Glomerular endothelial cell (primary cell): ENCODE measurements at places on chromosomes 6 and 20.
A peak's percentile ranks its signal among the peaks of the same experiment; 100 is the strongest.

DNA sequence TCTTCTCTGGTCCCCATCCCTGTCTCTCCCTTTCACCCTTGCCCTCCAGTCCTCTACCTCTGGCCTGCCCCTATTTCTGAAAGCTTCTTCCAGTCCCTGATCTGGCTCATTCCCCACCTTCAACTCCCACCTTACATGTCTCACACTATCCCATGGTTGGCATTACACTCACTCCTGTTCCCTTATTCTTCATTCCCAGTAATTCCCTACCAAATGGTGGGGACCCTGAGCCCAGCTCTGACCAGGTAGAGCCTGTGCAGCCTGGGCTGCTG is 6.4 kb downstream of the TP53INP2 start:
- no peak for DNase-seq

DNA sequence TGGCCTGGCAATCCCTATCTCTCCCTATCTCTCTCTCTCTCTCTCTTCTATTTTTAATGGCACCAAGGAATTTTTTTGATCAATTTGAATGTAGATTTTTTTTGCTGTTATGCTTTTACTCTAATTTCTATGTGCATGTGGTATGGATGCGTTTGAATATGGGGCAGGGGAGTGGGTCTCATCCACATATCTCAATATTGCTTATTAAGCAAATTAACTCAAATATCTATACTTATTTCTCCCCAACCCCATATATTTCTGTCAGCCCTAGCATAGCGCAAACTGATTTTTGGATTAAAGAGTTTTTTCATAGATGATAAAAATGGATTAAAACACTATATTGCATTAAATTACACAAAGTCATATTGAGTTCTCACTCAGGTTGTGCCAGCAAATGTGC is 210.2 kb downstream of the KHDRBS2 start:
- DNase-seq = no peak

GRCh38 chr20:19735446-19735845 is 22.6 kb upstream of the RIN2 start:
- peak; percentile 47 for DNase-seq

- no peak for DNase-seq
These were observed 51.2 kb downstream of the CRYBG1 start for GRCh38 chr6:106411643-106412200.

DNA sequence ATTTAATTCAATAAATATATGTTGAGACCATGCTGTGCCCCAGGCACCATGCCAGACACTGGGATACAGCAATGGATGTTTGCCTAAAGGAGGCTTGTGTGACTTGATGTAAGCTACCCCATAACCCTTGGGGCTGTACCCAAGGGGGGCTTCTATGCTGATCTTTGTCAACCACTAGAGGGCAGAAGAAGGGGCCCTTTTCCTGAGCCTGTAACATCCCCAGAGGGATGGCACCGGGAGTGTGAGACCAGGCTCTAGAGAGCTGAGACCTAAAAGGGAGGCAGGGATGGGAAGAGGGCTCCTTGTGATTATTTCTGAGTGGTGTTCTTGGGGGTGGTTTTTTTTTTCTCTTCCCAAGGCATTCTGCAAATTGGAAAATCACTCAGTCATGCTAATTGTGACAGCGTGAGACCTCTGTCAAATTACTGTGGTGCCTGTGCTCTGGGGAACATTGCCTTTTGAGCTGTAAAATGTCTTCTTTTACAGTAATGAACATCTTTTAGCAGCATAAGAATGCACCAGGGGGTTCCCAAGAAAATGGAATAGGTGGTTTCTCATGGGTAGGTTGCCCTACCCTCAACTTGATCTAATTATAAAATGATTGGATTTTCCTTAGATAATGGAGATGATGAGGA is 138.7 kb upstream of the SLC24A3 start:
- DNase-seq = no peak

DNA sequence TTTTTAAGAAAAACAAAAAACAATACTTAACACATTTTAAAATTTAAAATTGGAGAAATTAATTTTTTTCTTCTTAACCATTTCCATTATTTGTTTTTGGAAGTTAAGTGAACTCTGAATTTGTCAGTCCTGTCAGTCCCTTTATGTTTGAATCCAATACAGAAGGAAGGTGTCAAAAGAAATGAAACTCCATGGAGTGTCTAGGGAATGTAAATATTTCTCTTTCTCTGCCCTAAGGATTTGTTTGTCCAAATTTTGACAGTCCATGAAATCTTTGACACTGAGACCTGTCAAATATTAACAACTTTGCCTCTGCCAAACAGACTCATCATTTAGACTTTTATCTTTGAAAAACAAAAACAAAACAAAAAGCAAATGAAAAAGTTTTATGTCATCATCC is 166.4 kb downstream of the EPHA7 start:
- DNase-seq = no peak

- DNase-seq = no peak
These were observed 122.9 kb downstream of the FAM120B start for GRCh38 chr6:170429450-170429849.

DNA sequence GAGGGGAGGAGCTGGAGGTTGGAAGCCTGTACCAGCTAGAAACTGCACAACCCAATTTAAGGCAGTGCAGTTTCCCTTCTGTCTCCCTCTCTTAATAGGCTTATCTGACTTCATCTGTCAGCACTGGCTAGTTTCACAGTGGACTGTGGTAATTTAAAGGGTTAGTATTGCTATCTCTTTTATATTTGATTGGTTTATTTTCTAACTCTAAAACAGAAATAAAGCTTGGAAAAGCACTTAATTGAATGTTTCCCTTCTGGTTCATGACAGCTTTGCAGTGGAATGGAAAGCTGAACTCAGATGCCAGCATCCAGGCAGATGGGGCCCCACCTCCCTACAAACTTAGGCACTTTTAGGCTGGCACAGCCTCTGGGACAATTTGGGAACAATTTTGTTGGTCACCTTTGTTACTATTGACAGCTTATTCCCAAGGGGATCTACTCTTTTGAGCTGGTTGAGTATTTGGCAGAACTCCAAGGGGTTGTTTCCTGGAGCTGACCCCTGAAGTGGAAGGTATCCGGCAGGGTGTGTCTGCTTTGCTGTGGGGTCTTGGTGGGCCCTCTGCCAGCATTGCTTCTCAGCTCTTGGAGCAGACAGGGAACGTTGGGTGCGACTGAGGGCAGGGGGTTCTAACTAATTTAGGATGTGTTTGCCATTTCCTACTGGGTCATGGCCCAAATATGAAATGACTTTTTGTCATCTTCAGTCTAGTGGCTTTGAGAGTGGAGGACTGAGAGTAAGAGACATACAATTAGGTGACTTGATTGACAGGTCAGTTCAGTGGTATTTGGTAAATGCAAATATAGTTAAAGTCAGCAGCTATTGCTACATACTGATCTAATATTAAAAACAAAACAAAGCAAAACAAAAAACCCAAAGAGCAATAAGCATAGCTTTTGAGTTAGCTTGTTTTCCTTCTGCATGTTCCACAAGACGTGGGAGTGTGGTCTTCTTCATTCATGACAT is 9.3 kb downstream of the SH3BGRL2 start:
- no peak for DNase-seq

GRCh38 chr20:36030149-36030548 is 61.8 kb downstream of the CNBD2 start:
- DNase-seq = no peak

- DNase-seq = peak; percentile 25
These were observed 41.0 kb upstream of the RAB23 start for GRCh38 chr6:57262901-57263694.

- DNase-seq = no peak
These were observed 3.1 kb downstream of the SLX4IP start for GRCh38 chr20:10438217-10438616.

- no peak for DNase-seq
These were observed 286.6 kb downstream of the TENT5A start for GRCh38 chr6:81465859-81466258.

DNA sequence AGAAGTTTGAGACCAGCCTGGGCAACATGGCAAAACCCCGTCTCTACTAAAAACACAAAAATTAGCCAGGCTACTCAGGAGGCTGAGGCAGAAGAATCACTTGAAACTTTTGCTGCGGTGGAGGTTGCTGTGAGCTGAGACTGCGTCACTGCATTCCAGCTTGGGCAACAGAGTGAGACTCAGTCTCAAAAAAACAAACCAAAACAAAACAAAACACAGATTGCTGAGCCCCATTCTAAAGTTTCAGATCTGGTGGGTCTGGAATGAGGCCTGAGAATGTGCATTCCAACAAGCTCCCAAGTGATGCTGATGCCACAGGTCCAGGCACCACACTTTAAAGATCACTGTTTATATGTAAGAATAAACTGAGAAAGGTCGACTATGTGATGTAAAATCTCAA is 24.9 kb upstream of the TMEM14A start:
- no peak for DNase-seq

DNA sequence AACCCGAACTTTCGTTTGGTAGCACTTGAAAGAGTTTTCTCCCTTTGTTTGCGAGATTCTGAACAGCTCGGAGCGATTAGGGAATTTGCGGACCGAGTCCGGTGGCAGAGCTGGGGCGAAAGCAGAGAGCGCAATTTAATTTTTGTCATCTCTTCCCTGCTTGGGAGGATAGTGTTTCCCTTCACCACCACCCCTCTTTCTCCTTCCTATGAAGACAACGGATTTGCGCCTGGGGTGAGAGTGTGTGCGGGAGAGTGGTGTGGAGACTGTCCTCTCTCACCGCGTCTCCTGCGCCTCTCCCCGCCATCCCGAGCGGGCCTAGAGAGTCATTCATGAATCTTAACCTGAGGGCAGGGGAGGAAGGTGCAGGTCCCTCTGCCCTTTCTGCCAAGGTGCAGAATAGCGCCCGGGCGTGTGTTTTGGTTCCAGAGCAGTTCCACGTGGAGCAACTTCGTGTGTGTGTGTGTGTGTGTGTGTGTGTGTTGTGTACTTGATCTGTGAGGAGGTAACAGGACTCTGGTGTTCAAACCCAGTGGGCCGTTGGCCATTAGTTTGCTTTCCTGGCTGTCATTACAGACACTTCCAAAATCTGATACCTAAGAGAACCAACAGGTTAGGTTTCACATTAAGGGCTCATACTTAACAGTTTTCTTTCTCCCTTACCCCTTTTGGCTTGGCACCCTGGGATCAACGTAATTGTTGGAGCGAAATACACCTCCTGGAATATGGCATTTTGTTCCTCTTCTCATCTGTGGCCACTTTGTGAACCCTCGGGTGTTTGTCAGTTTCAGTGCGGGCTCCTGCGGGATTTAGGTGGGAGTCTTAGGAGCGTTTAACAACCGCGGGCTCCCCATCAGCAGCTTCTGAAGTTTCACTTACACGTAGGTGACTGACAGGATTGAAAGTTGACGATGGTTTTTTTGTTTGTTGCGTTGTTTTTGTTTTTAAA is 1.8 kb downstream of the EYA4 start:
- no peak for DNase-seq

- DNase-seq = no peak
These were observed 46.8 kb upstream of the FAM83C start for GRCh38 chr20:35339007-35339406.

DNA sequence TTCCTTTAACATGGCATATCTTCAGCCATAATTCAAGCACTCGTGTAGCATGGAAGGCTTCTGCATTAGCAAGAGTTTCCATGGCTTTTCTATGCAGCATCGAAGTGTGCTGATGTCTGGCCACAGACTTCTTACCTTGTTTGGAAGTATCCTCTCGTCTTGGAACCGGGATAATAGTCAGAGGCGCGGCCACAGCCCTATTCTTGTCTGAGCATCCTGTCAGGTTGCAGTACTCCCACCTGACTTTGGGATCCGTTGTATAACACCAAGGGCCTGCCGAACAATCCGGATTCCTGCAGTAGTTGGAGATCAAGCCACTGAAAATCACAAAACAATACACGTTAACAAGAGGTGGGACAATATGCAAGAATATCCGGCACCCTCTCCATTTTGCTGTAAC is 138.9 kb downstream of the SLC22A3 start:
- no peak for DNase-seq

DNA sequence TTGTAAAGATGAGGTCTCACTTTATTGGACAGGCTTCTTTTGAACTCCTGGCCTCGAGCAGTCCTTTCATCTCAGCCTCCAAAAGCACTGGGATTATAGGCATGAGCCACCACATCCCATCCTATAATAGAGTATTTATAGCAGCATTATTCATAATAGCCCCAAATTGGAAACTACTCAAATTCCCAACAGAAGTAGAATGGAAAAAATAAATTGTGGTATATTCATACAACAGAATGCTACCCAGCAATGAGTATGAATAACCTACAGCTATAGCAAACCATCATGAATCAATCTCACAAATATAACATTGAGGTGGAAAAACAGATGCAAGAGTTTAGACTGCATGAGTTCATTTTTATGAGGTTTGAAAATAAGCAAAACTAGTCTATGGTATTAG is 84.8 kb upstream of the BTBD3 start:
- no peak for DNase-seq

DNA sequence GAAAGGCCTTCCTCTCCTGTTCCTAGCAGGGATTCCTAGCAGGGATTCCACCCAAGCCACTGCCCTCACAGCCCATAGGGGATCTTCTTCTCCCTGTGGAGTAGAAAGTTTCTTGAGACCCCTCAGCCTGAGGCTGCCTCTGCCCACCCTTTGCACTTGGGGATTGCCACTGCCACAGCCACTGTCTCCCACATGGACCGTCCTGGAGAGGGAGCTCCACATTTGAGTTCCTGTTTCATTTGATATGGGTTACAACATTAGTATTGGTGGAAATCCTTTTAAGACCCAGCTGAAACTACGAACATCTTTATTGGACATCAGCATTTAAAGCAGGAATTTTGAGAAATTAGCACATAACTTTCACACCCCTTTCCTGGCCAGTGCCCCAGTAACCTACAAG is 25.6 kb downstream of the HLA-G start:
- DNase-seq = no peak

- no peak for DNase-seq
These were observed 862 bp upstream of the SOBP start for GRCh38 chr6:107488875-107489635.

- DNase-seq = no peak
These were observed 28.4 kb downstream of the TFEB start for GRCh38 chr6:41706876-41707564.

GRCh38 chr20:10644458-10645204 is 29.2 kb downstream of the JAG1 start:
- no peak for DNase-seq

DNA sequence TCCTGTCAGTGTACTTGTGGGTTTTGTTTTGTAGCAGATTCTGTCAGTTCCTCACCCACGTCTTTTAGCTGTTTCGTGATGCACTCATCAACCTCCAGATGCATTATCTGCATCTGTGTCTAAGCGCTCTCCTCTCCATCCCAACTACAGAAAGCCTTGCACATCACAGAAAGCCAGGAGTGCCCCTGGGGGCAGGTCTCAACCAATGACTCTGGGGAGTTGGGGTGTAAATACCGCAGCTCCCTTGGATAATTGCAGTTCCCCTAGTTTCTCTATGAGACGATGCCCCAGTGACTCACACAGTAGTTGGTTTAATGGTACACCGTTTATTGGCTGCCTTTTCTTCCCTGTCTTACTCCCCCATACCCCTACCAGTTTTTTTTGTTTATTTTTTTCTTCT is 158.1 kb downstream of the SOX4 start:
- DNase-seq = no peak

GRCh38 chr20:63733579-63734081 is 2.8 kb upstream of the LIME1 start:
- DNase-seq = no peak

GRCh38 chr6:67881706-67882065 is 753.4 kb upstream of the ADGRB3 start:
- no peak for DNase-seq
